Anterior cingulate cortex (tissue), 58 donors: ENCODE measurements at places on chromosomes 11 and 22.

- DNase-seq = no peak
Observed at GRCh38 chr11:78392854-78393253, 24.8 kb downstream of the GAB2 start.

- no peak for DNase-seq
Observed at GRCh38 chr11:75547617-75548058, 14.4 kb upstream of the SERPINH1 start.

- no peak for DNase-seq
Observed at GRCh38 chr11:8000390-8000789, 13.3 kb downstream of the EIF3F start.

- no peak for DNase-seq
Observed at GRCh38 chr11:36234825-36235224, 54.4 kb downstream of the COMMD9 start.

DNA sequence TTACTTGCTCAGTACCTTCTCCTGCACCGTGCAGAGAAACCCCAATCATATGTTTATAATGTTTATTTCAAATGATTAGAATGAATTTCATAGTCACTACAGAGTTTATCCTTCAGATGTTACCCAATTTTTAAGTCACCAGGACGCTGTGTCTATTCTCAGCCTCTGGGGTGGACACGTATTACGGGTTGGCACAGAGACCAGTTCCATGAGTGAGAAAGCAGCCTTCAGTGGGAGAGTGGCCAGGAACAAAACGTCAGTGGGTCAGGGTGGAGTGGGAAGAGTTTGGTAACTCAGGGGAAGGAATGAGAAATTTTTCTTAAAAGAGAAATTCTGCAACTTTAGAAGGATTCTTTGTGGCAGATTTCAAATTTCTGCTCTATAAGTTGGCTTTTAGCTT is 77.1 kb upstream of the MTMR2 start:
- no peak for DNase-seq

DNA sequence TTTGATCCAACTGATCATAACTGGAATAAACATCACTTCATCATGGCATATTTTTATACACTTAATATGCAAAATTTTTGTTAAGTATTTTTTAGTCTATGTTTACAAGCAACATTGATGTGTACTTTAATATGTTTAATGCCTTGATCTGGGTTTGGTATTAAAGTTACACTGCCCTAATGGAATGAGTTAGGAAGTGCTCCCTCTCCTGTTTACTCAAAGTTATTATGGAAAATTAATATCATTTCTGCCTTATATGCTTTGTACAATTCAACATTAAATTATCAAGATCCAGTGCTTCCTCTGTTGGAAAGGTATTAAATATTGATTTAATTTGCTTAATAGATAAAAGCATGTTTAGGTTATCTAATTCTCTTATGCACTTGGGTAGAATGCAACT is 927.3 kb upstream of the RAG2 start:
- no peak for DNase-seq

GRCh38 chr11:41716862-41717261 is 257.4 kb upstream of the LRRC4C start:
- no peak for DNase-seq

DNA sequence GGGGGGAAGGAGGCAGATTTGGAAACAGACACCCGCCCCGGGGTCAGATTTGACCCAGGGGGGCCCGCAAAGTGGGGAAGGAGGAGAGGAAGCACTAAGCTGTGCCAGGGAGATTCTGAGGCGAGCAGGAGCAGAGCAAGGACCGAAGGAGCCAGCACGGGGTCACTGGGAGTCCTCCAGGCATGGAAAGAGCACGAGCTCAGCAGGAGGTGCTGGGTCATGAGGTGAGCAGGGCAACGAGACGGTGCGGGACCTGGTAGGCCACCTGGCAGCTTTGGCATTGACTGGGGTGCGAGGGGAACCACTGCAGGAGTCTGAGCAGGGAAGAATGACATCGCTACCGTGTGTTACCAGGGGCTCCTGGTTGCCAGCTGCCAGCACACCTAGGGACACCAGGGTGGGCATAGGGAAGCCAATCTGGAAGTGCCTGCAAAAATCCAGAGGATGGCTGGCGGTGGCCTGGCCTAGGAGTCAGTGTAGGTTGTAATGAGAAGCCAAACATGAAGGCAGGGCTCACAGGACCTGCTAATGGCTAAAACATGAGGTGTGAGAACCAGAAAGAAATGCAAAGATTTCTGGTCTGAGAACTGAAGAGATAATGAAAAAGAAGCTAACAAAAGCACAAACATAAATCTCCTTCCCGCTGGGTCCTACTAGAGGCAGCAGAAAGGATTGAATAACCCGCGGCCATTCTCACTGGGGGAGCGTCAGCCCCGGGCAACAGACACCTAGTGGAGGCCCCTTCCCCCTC is 63.5 kb downstream of the MICAL3 start:
- DNase-seq = no peak
